ENCODE measurements at places on chromosomes 5 and 9.
A peak's percentile ranks its signal among the peaks of the same experiment; 100 is the strongest.

- DNase-seq: no peak
Observed at GRCh38 chr5:171893290-171893886, 107.8 kb downstream of the SMIM23 start.

DNA sequence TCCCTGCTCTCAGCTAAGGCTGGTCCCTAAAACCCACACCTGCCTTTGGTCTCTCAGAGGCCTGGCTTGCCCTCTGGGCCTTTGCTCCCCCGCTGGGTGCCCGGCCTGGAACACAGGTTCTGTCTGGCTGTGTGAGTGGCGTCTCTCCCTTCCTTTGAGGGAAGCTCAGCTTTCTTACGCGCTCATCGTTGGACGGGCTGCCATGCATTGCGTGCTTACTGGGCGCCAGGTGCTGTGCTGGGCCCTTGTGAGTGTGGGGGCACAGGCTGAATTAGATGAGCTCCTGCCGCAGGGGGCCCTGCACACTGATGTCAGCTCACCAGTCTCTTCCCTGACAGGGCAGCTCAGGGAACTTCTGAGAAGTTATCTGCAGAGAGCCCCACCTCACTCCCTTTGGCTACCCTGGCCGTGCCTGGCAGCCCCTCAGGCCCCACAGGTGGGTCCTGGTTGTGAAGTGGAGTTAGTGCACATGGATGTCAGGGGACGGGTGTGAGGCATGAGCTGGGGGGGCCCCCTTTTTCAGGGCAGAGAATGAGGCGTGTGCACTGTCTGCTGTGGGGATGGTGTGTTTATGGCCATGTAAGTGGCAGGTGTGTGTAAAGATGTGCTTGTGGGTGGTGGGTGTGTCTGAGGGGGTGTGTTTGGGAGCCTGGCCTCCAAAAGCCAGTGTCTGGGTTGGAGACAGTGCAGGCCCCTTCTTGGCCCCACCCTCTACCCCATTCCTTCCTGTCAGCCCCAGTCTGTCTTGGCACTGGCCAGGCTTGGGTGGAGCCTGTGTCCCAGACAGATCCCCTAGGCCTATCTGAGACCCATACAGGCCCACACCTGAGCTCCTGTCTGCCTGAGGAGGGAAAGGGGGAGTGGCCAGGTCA lies 7.5 kb upstream of the RMND5B start:
- DNase-seq: no peak

GRCh38 chr5:4970171-4970570 lies 170.0 kb upstream of the ADAMTS16 start:
- DNase-seq: no peak

DNA sequence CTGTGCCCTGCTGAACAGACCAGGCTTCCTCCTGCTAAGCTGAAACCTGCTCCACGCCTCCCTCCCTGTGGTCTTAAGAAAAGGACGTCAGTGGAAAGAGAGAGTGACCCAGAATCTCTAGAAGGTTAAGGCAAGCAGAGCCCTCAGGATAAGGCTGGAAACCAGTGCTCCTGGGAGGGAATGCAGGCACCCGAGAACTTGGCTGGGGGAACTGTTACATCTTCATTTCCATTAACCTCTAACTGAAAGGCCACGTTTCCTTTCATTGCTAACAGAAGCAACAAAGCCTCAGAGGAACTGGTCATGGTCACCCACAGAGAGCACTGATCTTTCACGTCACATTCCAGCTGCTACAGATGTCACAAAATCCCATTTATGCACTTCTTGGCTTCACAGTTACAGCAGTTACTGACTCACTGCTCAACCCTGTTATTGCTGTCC lies 26.1 kb upstream of the AKNA start:
- no peak for DNase-seq

- no peak for DNase-seq
Observed at GRCh38 chr9:24189986-24190385, 355.7 kb downstream of the IZUMO3 start.

- DNase-seq: no peak
Observed at GRCh38 chr5:128920345-128921215, 44.7 kb upstream of the SLC27A6 start.

DNA sequence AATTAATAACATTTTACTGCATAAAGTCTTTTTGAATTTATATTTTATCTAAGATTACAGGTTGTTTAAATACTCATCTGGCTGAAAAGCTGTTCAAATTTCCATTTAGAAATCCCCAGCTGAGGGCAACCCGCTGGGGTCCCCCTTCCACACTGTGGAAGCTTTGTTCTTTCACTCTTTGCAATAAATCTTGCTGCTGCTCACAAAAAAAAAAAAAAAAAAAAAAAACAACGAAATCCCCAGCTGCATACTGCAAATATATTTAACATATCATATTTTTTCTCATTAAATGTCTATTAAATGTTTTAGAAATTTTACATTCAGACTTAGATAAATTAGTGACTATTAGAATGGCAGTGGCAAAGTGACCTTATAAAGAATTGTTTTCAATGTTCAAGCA lies 172.2 kb downstream of the NFIB start:
- no peak for DNase-seq

- no peak for DNase-seq
Observed at GRCh38 chr9:124359426-124359825, 55.8 kb downstream of the PSMB7 start.

GRCh38 chr9:99300603-99301002 lies 78.5 kb downstream of the SEC61B start:
- no peak for DNase-seq

- peak; percentile 26 for DNase-seq
Observed at GRCh38 chr5:1546556-1546955, 22.8 kb upstream of the LPCAT1 start.

GRCh38 chr9:137245450-137246421 lies 4.6 kb downstream of the TUBB4B start:
- no peak for DNase-seq

- DNase-seq: no peak
Observed at GRCh38 chr9:92378865-92379560, 25.4 kb downstream of the OGN start.

DNA sequence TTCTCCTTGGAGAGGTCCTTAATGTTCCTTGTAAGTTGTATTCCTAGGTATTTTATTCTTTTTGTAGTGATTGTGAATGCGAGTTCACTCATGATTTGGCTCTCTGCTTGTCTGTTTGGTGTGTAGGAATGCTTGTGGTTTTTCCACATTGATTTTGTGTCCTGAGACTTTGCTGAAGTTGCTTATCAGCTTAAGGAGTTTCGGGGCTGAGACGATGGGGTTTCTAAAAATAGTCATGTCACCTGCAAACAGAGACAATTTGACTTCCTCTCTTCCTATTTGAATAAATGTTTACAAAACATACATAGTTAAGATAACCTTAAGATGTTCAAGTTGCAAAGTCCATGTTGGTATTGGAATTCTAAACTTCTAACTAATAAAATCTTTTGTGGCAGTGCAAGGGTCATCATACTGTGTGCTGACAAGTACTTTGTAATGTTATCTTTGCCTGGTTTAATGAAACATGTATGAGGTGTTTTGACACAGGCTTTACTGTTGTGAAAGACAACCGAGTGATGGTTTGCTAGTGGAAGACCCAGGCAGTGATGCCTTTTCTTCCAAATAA lies 286.2 kb downstream of the MRPS30 start:
- no peak for DNase-seq

- peak; percentile 33 for DNase-seq
Observed at GRCh38 chr9:89592213-89592815, 12.5 kb upstream of the GADD45G start.

GRCh38 chr9:34403554-34404380 lies 27.1 kb upstream of the MYORG start:
- peak; percentile 67 for DNase-seq

- peak; percentile 65 for DNase-seq
Observed at GRCh38 chr9:20242510-20243189, 379.6 kb downstream of the MLLT3 start.

GRCh38 chr5:113692891-113693457 lies 179.5 kb downstream of the YTHDC2 start:
- DNase-seq: no peak

- no peak for DNase-seq
Observed at GRCh38 chr5:36558641-36559040, 47.8 kb upstream of the SLC1A3 start.

DNA sequence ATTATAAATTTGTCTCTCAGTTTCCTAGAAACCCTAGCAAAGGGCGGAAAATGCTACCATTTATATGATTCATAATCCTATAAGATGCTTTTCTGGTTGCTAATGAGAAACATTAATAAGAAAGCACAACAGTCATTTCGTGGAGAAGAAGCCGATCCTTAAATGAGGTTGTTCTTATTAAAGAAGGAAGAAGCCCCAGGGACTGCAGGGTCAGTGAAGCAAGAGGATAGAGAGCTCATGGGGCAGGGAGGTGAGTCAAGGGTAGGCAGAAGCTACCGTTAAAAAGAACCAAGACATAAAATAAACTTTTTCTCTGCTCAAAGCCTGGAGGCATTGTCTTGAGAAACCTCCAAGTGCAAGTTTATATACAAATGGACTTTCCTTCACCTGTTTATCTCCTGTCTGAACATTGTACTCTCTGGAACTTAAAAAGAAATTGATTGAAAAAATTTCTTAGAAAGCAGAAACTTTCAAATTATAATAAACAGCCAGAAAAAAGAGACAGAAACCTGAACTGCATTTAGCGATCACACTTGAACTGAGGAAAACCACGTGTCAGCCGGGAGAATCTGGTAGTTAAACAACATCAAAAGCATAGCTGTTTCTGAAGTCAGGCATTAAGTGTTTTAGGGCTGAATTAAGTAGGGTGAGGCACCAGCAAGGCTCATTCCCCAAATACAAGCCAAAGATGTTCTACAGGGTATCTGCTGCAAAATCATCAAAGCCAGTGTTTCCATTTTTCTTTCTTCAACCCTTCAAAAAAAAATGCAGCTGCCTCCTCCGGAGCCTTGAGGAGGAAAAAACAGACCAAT lies 21.9 kb downstream of the HTR4 start:
- no peak for DNase-seq

DNA sequence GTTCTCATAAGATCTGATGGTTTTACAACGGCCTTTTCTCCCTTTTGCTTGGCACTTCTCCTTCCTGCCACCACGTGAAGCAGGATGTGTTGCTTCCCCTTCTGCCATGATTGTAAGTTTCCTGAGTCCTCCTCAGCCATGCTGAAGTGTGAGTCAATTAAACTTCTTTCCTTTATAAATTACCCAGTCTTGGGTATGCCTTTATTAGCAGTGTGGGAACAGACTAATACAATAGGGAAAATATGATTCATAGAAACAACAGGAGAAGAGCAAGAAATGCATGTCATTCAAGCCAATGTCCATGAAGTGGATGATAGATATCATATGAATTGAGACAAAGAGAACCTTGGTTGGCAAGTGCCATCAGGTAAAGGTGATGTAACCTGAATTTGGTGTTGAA lies 128.3 kb upstream of the HAPLN1 start:
- DNase-seq: no peak

- no peak for DNase-seq
Observed at GRCh38 chr5:142939006-142939405, 168.8 kb downstream of the ARHGAP26 start.

DNA sequence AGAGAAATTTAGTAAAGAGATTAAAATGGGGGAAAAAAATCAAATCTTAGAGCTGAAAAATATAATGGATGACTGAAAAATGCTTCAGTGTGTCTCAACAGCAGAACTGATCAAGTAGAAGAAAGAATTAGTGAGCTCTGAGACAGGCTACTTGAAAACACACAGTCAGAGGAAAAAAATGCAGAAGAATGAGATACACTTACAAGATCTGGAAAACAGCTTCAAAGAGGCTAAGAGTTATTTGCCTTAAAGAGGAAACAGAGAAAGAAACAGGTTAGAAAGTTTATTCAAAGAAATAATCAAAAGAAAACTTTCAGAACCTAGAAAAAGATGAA lies 70.5 kb upstream of the OR2K2 start:
- no peak for DNase-seq

Data from stimulated activated effector memory CD8-positive, alpha-beta T cell treated with anti-CD3 and anti-CD28 coated beads, Interleukin-12 subunit alpha, Interleukin-12 subunit beta, amount 100 ng/mL, for 72 hours (primary cell).